ENCODE measurements at places on chromosomes 1 and 21.

DNA sequence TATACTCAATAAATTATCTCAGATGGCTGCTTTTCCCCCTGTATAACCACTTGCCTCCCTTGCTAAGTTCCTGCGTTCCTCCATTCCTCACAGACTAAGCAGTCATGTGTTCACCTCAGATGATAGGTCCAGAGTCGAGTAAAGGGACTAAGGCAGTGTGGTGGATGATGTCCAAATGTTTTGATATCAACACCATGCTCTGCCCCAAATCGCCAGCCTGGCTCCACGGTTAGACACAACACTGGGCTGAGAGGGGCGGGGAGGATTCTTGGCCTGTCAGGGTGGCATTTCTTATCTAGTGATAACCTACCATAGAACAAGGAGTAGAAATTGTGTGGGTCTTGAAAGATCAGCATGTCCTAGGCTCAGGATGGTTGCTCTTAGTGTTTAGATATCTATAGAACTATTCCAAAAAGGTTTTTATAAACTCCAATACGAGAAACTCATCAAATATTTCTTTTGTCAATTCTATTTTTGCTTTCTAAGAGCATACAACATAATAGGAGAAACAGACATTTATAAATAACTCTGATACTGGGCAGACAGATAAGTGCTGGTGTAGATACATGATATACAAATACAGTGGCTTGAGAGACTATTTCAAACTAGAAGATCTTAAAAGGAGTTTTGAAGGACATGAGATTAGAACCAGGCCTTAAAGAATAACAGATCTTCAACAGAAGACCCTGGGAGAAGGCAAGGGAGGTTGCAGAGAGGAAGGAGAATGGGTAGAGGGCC, 21.5 kb downstream of the GJA5 start:
- DNase-seq, result no peak

DNA sequence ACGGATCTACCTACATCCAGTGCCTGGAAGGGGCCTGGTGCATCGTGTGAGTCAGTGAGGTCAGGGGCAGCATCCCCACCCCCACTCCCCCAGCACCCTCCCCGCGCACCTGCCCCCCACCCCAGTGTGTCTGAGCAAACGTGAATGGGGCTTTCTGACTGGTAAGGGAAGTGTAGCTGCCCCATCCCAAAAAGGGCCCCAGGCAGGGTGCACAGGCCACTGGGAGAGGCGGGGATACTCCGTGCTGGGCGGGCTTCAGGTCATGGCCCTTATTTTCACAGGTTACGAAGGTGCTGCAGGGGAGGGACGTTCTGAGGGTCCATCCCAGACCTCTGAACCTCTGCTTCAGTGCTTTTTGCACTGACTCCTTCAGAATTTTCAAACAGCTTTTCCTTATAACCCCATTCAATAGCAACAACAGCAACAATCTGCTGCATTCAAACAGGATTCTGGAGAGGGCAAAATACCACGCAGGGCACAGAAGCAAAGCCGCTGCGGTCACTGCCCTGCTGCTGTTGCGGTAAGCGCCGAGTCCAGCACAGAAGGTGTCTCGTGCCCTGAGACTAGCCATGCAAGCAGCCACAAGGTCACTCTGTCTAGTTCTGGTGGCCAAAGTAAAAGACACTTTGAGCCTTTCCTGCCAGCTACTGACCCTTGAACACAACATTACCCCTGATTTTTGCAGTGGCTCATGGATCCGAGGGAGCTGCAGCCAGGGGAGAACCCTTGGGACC, 10.3 kb downstream of the TTC34 start:
- DNase-seq, result no peak

DNA sequence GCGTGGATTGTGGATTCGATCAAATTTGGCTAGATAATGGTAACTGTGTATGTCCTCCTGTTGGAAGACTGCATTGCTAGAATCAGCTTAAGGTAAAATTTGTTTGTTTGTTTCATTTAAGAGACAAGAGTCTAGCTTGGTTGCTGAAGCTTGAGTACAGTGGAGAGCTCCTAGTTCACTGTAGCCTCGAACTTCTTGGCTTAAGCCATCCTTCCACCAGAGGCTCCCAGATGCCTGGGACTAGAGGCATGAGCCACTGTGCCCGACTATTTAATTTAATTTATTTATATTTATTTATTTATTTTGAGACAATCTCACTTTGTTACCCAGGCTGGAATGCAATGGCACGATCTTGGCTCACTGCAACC, 1.5 kb downstream of the PHACTR4 start:
- no peak for DNase-seq

GRCh38 chr1:56578963-56579875, at the start of gene PLPP3:
Gene PLPP3, minus strand, starts transcription at chr1:56579563. Its CDS starts 547 bp downstream, at chr1:56579016.
- no peak for DNase-seq

DNA sequence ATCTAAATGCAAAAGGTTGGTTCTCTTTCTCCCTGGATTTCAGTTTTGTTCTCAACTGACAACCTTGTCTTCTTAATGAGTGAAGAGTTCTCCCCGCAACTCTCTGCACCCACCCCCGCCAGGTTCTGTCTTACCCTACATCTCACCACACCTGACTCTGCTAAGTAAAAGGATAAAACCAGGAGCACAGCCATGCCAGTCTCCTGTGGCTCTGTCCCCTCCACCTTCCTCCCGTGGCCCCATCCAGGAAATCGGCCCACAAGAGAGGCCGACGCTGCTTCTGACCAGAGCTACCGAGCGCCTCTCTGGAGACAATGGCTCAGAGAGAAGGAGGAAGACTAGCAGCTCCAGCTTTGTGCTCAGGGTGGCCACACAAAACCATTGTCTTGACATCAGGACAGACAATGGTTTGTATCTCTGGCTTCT, 72.2 kb downstream of the PLEKHA6 start:
- DNase-seq, result no peak

DNA sequence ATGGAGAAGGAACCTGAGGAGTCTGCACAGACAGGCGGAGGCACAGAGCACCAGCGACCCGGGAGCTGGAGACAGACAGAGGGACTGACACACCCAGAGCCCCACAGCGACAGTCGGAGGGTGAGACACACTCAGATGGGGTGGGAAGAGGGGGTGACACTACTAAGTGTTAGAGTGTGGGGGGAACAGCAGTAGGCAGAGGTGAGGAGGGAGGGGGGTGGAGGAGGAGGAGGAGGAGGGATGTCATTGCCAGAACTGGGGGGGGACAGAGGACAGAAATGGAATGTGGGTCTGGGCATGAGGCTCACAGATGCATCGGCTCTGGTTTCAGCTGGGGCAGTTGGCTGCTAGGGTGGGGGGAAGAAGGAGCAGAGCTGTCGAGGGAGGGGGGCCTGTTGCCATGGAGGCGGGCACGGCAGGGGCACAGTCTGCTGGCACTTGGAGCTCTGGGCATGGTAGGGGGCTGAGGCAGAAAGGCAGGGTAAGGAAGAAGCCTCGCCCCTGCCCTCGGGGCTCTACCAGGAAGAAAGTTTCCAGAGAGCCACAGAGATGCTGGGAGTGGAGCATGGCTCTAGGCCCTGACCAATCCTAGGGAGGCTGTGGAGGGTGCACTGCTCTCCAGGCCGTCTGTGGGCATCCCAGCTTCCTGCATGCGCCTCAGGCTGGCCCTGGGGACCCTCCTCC, 37.3 kb downstream of the AHDC1 start:
- no peak for DNase-seq

DNA sequence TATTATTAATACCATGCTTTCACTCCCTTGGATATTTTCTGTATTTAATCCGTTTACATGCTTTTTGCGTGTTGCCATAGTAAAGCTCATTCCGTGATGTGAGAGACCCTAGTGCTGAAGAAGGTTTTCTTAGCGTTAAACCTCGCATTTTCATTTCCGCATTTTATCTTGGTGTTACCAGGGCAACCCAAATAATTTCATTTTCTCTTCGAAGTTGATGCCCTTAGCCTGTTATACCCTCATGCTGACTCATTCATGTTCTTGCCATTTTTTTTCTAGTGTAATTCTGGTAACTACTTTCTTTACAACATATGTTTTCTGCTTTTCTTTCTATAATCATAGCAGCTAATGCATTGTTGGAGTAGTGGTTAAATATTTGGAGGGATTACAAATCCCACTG, 37.2 kb downstream of the LRRC8C start:
- DNase-seq, result peak; percentile 45

DNA sequence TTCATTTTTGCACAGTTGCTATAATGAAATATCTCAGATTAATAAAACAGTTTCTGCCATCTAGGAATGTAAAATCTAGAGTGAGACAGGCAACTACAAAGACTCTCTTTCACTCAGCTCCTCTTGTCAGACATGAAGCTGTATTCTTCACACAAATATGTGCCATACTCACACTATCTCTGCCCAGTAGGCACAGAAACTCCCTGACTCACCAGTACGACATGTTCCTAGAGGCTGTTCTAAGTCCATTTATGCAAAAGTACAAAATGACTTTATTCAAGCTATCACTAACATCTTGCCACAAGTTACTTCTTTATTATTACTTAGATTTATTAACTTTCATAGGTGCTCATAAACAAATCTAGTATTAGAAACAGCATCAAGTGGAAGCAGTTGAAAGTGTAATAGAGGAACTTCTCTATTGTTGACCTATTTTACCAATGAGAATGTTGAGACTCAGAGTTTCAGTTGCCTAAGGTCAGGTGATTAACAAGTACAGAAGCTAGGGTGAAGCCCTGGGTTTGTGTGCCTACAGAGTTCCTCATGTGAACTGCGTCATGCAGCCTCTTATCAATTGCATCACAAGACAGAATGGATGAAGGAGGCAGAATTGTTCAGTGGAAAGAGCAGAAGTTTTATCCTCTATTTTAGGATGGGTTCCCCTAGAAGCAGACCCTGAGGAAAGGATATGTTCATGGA, 98.9 kb downstream of the RGS2 start:
- no peak for DNase-seq

DNA sequence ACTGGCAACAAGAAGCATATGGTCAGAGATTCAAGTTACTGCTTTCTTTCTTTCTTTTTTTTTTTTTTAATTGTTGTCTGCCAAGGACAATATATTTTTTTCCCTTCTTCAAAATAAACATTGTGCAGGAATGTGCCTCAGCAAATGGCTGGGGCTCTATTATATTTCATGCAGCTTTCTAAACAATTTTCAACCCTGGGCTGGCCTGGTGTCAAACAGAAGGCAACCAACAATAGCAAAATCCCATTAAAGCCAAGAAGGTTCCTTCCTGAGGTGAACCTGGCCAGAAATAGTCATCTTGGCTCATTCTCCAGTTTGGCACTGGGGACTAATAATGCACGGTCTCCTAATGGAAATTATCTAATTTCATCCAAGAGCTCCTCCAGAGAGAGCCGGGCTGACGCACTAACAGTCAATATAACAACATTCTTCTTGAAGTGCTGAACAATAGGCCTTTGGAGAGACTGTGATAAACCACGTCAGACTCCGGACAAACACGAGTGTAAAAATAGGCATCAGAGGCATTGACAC, 35.7 kb upstream of the HLX start:
- no peak for DNase-seq

GRCh38 chr1:175539986-175540385, 203.4 kb downstream of the TNR start:
- no peak for DNase-seq

- peak; percentile 58 for DNase-seq
Observed at GRCh38 chr1:161068306-161069234, 1.1 kb downstream of the ARHGAP30 start.

DNA sequence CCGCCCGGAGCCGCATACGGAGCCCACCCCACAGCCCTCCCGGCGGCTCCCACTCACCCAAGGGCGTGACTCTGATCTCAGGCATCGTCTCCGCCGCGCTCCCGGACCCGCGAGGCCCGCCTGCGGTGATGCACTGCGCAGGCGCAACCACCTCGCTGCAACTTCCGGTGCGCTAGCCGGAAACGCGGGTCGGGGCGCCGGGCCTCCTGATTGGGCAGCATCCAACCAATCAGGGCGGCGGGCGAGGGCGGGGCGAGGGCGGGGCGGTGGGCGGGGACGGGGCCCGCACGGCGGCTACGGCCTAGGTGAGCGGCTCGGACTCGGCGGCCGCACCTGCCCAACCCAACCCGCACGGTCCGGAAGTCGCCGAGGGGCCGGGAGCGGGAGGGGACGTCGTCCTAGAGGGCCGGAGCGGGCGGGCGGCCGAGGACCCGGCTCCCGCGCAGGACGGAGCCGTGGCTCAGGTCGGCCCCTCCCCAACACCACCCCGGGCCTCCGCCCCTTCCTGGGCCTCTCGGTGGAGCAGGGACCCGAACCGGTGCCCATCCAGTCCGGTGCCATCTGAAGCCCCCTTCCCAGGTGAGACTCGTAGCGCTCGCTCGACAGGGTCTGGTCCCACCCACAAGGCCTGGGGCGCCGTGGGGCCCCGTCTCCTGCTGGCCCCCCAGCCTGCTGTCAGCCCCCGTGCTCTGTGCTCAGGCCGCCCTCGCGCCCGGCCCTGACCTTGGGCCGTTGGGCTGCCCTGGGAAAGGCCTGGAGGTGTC, at the start of the genes CPTP and INTS11:
CPTP (plus strand) TSS at position 279 of the 764 bp plus-strand sequence. CDS start 2,109 bp downstream, outside the sequence.
INTS11 (minus strand) TSS at position 137 of the 764 bp plus-strand sequence; CDS start at position 85, 52 bp downstream.
- peak; percentile 91 for DNase-seq

- no peak for DNase-seq
Observed at GRCh38 chr21:34743831-34744230, 75.0 kb downstream of the CLIC6 start.

GRCh38 chr1:49036700-49037099, 260.0 kb upstream of the BEND5 start:
- DNase-seq, result no peak

DNA sequence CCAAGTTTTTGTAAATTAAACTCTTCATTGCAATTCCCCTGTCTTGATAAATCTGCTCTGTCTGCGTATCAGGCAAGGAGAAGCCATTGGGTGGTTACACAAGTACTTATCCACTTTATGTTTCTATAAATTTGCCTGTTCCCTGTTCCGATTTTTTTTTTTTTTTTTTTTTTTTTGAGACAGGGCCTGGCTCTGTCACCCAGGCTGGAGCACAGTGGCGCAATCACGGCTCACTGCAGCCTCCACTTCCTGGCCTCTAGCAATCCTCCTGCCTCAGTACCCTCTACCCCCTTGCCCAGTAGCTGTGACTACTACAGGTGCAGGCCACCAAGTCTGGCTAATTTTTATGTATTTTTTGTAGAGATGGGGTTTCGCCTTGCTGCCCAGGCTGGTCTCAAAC, 11.1 kb upstream of the CSRP1 start:
- no peak for DNase-seq

DNA sequence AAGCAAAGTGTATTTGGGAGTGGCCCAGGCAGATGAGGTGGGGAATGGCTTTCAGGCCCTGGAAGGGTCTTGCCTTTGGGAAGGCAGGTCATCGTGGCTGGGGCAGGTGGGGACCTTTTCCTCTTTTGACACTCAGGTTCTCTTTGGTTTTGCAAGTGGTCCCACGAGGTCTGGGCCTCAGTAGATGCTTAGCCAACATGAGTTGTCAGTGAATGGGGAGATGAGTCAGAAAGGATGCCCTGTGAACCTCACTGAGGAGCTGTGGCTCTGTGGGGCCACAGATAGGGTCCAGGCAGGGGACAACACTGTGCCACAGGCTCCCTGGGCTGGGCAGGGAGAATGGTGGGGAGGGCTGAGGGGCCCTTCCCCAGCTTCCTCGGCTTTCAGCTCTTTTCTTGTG, 19.0 kb downstream of the ARHGEF10L start:
- no peak for DNase-seq

GRCh38 chr1:16151196-16151994, 4.5 kb downstream of the EPHA2 start:
- no peak for DNase-seq

DNA sequence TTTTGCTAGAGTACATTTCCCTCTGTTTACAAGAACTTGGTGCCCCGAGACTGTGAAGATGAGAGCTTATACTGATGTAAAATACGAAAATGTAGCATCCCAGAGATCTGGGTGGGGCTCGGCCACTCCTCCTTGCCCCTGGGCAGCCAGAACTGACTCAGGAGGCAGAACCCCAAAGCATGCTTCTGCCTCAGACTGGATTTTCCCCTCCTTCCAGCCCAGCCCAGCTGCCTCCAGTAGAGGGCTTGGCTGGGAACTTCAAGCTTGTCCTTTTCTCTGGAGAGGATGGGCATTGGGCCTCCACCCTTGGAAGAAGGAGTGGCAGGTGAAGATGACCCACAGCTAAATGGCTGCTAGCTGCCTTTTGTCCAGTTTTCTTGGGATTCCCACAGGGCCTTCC, 24.3 kb upstream of the BTG2 start:
- DNase-seq, result no peak
